ENCODE measurements at places on chromosomes 1 and 21.

DNA sequence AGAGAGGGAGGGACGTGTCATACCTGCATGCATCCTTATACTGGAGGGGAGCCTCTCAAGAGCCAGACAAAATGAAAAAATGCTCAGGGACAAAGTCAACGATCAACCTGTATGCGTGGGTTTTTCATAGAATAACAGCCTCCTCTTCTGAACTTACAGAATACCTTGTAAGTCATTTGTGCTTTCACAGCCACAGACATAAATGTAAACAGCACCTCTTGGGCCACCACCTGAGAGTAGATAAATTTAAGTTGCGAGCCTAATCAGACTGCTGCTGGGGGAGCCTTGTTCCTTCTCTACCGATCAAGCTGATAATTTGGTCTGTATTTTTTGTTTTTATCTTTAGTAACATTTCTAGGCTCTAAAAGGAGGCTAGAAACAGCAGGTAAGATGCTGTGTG lies 223.1 kb downstream of the KIF26B start:
- no peak for DNase-seq

- DNase-seq, result no peak
Observed at GRCh38 chr1:52139817-52140540, 1.9 kb upstream of the ZFYVE9 start.

DNA sequence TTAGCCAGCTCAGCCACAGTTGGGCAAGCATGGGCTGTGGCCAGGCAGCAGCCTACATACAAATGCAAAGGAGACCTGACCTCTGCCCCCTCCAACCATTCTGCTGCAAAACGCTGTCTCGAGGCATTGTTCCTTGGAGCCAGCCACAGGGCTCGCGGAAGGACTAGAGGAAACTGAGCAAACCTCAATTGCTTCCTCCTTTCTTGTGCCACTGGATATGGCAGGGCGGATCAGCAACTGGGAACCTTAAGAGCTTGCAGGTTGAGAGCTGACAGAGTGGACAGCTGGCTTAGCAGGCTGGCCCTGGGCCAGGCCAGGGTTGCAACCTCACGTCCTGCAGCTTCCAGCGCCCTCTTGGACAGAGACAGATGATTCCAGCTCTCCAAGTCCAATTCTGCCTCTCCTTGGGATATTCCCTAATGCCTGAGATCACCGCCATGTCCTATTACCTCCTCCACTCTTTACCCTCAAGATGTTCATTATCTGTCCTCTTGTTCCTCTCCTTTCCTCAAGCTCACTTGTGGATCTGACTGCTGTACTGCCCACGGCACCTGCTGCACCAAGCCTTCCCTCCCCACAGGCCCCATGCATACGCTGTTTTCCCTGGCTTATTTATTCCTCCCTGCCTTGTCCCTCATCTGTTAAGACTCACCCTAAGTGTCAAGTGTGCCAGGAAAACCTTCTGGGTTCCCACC lies 67.5 kb downstream of the SDC3 start:
- DNase-seq, result no peak

DNA sequence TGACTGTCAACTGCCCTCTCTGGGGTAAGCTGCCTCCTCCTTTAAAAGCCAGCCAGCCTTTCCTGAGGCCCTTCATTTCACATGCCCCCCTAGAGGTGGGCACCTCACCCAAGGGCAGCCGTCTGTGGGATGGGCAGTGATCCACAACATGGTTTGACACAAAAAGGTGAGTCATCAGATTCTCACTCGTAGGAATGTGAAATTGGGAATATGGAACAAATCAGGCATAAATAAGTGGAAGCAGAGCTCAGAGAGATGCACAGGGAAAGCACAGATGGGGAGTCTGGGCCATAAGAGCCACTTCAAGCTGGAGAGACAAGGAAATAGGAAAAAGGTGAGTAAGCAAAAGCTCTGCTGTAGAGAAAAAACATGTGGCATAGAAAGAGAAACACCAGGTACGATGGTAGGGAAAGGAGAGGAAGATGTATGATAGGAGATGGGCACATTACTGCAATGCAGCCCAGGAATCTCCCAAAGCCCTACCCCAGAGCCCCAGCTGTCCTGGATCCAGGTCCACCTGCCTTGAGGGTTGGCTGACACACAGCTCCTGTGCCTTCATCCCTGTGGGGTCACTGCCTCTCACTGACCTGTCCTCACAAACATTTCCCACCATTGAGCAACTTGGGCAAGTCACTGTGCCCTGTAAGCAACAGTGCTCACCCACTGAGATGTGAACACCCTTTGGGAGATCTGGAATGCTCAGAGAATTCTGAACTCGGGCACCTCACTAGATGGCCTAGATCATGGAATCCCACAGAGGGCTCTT lies 86.6 kb downstream of the ASTN1 start:
- DNase-seq, result no peak

GRCh38 chr1:211685823-211686222 lies 10.4 kb upstream of the NEK2 start:
- DNase-seq, result no peak

DNA sequence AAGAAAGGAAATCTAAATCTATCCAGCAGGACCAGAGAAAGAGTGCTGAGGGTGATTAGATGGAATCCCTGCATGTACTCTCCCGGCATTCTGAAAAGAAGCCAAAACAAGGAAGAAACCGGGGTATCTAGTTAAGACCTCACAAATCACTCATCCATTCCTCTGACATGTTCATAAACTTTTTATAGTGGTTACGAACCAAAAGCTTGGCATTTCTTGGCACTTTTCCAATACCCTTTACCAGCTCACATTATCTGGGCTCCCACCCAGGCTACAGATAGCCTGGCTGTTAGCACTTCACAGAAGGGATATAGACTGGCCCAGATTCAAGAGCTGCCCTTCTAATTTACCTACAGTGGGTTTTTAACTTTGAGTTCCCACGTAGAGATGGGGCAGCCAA lies 1.8 kb upstream of the C1orf74 start:
- no peak for DNase-seq

DNA sequence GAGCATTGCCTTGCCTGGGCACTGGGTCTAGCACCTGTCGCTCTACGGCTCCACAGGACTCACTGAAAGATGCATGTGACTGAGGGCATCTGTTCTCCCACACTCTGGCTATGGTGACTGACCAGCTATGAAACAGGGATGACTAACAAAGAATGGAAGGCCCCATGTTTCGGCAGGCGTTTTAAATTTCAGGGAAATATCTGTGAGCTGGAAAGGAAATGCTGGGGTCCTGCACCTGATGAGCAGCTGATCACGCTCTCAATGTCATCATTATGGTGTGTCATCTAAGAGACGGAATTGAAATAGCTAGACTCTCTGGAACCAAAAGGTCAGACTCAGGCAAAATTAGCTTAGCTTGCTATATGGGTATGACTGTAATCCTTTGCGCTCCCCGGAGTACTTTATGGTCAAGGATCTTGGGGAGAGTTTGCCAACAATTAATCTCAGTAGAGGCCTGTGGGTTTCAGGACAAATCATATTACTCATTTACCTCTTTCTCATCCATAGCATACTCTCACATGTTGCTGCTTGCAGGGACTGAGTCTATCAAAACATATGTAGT lies 24.5 kb upstream of the PALMD start:
- no peak for DNase-seq

DNA sequence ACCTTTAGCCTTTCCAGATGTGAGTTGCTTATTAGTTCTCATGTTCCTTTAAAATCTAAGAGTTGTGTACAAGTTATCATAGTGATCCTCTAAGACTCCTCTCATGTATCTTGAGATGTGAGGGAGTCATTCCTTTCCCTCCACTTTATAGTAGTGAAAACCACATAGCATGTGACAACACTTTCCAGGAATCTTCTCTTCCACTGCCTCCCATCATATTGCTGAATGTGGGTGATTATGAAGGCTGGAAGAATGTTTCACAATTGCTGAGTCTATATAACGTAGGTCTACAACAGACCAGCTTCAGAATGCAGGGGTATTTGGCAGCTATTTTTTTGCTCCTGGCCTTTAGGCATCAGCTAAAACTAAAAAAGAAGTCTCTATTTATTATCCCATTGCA lies 44.7 kb upstream of the LRRC7 start:
- no peak for DNase-seq

DNA sequence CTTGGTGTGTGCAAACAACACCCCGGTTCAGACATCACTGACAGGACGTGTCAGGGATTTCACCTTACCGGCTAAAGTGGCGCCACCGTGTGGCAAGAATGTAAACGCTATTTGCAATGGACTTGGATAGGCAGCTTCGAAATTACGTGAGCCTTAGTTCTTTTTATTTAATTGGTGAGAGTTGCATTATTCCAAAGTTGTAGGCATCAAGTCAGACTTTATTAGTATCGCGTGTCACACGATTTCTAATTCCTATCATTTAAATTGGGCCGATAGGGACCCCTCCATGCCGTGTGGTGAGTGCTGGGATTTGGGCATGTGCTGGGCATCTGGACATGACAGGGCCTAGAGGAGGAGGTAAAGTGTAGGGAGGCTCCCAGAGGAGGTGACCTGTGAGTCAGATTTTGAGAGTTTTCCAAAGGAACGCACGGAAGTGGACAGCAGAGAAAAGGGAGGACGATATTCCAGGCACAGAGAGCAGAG lies 14.5 kb upstream of the CPT2 start:
- DNase-seq, result peak; percentile 69

DNA sequence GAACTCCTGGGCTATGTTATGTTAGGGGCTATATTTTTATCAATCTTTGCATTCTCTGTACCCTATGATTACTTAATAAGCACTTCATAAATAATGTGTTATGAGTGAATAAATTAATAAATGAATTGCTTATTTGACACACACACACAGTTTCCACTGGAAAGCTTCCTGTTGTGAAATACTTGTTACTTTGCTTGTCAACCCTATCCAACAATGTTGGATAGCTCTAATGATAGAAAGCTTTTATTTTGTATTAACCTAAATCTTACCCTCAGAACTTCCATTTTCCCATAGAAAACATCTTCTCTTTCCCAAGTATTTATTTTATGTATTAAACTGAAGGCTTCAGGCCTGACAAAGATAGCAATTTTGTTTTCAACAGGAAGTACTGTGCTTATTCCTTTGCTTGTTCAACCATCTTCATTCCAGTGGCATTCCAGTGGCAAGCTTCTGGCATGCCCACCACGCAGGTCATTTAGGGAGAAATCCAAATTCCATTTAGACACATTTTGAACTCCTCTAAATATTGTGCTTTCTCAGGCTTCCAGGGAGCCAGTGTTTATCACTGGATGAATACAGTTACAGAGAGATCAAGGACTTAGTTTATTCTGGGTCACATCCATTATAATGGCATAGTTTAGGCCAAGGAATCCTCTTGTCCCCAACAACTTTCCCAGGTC lies 134.4 kb downstream of the TGFB2 start:
- DNase-seq, result no peak

- no peak for DNase-seq
Observed at GRCh38 chr1:119871881-119872280, 24.4 kb downstream of the ADAM30 start.

All from stimulated activated CD4-positive, alpha-beta T cell treated with anti-CD3 and anti-CD28 coated beads, Interleukin-15, amount 100 ng/mL, for 1 hour (primary cell).